Cerebellar nuclear complex (tissue), 1 donor: ENCODE measurements at places on chromosomes 4 and X.

DNA sequence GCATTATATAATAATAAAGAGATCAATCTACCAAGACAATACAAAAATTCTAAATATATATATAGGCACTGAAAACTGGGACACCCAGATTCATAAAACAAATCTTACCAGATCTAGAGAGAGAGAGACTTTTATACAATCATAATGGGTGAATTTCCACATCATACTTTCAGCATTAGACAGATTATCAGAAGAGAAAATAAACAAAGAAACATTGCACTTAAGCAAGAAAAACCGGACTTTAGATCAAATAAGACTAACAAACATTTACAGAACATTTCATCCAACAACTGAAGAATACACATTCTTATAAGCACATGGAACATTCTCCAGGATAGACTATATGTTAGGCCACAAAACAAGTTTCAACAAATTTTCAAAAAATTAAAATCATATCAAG lies 245.1 kb downstream of the INPP4B start:
- DNase-seq: no peak

DNA sequence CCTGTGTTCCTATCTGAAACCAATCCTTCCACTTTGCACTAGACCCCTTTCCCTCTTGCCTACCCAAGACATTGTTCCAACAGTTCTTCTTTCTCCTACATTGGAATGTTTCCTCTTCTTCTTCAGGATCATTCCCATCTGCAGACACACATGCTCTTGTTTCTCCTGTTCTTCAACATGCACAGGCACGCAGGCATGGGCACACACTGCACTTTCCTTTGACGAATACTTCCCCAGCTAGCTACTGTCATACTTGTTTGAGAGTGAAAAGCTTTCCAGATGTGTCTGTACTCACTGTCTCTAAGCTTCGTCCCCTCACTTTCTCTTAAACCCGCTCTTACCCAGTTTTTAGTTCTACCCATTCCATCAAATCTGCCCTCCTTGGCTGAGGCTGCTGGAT lies 31.8 kb upstream of the ERVMER34-1 start:
- no peak for DNase-seq

DNA sequence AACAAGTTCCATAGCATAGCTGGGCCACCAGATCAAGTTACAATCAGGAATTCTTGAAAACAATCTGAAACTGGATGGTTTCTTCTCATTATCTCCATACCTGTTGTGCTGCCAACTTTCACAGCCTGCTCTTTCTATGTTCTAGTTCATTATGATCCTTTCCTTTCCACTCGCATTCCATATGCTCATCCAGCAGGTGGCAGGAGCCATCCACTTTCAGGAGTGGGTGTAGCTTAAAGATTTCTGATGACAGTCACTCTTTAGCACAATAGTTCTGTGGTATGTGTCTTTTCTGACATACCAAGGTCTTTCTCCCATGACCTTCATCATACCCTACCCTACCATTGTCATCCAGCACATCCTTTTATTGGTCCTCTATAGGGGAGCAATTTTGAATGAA lies 46.4 kb downstream of the PAGE2 start:
- DNase-seq: no peak

DNA sequence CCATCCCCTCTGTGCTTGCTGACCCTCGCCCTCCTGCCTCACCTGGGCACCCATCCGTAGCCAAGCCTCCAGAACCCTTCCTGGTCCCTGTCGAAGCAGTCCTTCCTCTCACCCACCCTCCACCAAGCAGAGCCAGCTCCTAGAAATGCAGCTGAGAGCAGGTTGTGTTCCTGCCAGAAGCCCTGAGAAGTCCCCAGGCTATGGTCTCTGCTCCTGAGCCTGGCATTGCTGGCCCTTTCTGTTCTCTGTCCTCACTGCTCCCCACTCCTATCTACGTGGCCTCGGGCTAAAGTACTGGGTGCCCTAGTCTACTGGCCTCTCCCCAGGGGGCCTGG lies 2.1 kb upstream of the CPZ start:
- DNase-seq: no peak

DNA sequence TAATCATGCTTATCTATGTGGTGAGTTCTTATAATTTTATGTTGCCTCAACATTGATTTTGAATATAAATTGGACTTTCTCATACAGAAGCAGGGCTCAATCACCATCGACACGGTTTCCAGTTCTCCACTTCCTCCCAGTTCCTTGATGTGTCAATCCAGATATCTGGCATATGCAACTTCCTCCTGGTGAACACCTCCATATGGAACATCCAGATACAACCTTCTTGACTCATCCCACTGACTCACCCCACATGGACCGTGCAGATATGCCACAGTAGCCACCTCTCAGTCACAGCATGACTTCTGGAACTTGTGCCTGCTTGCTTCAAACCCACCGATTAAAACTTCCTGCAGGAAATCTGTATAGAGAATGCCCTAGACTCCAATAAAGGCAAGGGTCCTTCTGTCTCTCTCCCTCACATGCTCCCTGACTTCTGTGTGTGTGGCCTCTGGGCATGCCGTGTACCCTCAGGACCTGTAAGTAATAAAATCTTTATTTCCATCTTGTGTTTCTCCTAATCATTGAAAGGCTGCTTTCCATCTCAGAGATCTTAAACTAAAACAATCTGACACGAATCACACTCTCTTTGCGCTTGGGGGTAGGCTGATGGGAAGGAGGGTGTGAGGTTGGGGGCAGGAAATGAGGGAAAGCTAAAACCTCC lies 67.0 kb downstream of the HTRA3 start:
- DNase-seq: no peak

- DNase-seq: no peak
Observed at GRCh38 chrX:14851526-14851925, 21.3 kb downstream of the FANCB start.

GRCh38 chr4:70601422-70602039 lies 9.5 kb downstream of the AMBN start:
- no peak for DNase-seq

DNA sequence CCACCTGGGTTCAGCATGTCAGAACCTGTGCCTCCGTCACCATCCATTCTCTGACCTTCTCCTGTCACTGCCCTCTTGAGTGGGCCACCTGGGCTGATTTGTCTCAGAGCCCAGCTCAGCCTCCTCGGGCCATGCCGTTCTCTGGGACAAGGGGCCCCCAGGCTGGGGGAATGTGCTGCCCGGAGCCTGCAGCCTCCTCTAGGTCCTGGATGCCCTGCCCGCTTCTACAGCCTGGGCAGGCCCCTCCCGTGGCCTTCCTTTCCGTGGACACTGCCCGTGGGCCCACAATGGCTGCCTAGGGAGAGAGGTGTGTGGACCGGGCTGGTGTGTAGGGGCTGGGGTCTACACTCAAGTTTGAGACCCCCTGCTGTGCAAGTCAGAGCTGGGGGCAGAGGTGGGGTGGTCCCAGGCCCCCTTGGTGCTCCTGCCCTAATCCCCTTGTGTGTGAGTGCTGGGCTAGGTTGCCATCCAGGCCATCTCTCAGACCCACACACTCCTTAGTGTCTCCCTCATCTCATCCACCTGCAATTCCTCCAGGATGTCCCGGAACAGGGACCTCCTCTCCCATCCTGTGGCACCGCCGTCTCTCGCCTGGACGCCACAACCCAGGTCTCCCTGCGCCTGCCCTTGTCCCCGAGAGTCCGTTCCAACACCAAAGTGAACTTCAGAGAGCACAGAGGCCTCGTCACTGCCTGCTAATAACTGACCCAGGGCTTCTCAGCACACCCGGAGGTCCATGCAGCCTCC lies 12.4 kb downstream of the PSAPL1 start:
- no peak for DNase-seq

DNA sequence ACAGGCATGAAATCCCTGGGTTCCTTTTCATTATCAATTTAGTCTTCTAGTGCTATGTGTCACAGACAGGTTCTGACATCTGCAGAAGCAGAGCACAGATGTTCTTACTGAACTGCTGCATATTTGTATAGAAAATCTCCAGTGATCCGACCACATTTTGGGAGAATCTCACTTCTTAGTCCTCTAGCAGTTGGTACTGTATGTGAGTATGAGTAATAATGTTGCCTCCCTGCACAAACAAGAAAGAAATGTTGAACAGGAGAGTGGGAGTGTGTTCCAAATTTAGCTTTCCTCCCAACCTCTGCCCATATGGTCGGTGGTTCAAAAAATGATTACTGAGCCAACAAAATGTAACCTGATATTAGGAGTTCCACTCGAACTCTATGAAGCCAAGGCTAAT lies 165.3 kb upstream of the GPC4 start:
- DNase-seq: no peak

DNA sequence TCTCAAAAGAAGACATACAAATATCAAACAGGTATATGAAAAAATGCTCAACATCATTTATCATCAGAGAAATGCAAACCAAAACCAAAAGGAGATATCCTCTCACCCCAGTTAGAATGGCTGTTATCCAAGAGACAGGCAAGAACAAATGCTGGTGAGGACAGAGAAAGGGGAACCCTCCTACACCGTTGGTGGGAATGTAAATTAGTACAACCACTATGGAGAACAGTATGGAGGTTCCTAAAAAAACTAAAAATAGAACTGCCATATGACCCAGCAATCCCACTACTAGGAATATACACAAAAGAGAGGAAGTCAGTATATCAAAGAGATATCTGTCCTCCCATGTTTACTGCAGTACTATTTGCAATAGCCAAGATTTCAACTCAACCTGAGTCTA lies 83.5 kb downstream of the CDS1 start:
- DNase-seq: no peak

DNA sequence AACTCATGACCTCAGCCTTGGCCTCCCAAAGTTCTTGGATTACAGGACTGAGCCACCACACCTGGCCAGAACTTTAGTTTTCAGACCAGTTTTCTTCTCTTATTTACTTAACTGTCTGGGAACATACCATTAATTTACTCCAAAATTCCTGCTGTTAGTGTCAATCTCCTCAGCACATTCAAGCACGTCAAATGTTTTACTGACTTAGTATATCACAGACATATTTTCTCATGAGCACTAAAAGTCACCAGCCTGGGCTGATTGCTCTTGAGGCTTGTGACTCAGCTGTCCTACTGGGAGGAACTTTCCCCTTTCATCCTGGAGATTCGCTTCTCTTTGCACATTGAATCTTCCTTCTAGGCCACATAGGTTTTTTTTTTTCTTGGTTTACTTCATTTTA lies 109.6 kb downstream of the PCDH18 start:
- no peak for DNase-seq

- no peak for DNase-seq
Observed at GRCh38 chr4:17762726-17763125, 18.7 kb downstream of the FAM184B start.

- DNase-seq: no peak
Observed at GRCh38 chr4:184295206-184295605, 77.5 kb upstream of the ENPP6 start.

DNA sequence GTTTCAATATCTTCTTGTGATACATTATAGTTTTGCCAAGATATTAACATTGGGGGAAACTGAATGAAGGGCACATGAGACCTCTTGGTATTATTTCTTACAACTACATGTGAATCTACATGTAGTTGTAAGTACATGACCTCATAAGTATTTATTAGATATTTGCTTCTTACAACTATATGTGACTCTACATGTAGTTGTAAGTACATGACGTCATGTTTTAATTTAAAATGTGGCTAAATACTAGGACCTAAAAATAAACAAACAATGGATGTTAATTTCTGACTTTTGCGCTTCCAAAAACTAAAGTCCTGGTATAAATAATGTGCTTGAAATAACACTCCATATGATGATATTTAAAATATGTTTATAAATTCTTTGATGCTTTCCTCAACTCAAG lies 190.2 kb downstream of the CBLL2 start:
- DNase-seq: no peak

DNA sequence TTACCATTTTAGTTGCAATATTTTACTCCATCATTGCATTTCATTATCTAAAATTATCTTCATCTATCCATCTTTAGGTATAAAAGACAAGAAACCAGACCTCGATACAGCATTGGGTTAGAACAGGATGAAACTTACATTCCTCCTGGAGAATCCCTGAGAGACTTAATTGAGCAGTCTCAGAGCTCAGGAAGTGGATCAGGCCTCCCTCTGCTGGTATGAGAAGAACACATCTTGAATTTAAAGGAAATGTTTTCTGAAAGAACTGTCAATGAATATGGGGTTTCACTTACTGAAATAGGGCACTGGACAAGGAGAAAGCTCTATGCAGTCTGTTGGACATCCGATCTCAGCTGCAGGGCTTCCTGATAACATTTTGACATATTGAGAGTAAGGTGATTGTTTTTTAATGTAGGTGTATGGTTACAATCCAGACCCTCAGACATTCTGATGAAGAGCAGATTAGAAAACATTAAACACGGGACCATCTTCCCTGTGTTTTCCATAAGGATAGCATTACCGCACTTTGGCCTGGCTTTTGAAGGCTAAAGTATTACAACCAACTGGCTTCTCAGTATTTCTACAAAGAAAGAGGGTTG lies 367.2 kb downstream of the BMPR1B start:
- DNase-seq: no peak

GRCh38 chrX:73916489-73916888 lies 353.5 kb downstream of the CHIC1 start:
- DNase-seq: no peak

GRCh38 chr4:168831585-168831918 lies 178.5 kb downstream of the CBR4 start:
- DNase-seq: no peak

DNA sequence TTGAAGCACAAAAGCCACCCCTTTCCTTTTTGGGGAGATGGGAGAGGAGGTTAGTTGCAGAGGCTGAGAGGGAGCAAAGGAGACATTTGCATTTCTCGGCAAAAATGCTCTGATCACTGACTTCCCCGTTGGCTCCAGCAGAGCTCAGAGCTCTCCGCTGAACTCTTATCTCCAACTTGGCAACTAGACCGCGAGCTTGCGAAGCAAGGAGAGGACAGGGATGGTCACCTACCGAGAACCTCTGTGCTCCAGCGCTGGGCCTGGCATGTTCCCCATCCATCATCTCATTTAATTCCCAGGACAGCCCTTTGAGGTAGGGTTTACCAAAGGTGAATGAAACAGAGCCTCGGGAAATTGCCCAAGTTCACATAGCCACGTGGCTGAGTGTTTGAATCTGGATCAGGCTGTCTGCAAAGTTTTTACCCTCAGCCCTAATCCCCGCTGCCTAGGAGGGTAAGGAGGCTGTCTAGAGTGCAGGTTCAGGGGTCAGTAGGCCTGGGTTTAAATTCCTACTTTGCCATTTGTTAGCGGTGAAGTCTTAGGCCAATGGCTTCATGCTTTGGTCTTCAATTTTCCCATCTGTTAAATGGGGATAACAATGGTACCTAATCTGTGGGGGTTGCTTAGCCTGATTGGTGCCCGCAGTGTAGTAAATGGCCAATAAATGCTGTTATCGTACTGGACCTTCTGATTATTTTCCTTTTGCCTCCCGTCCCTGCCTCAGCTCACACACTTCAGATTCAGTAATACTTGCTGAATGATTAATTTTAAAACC lies 3.8 kb upstream of the CITED1 start:
- no peak for DNase-seq

DNA sequence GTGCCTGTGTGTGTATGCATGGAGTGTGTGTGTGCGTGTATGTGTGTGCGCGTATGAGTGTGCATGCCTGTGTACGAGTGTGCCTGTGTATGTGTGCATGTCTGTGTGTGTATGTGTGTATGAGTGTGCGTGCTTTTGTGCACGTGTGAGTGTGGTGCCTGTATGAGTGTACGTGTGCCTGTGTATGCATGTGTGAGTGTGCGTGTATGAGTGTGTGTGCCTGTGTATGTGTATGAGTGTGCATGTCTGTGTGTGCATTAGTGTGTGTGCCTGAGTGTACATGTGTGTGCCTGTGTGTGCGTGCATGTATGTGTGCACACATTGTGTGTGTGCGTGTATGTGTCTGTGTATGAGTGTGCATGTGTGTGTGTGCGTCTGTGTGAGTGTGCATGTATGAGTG lies 5.7 kb downstream of the DOK7 start:
- DNase-seq: no peak
